Activated naive CD4-positive, alpha-beta T cell treated with Interleukin-2 at 50 U/mL for 16 hours (primary cell): ENCODE measurements at places on chromosomes 4 and X.
A peak's percentile ranks its signal among the peaks of the same experiment; 100 is the strongest.

GRCh38 chr4:41832961-41833360 lies 84.4 kb upstream of the PHOX2B start:
- DNase-seq, result no peak

DNA sequence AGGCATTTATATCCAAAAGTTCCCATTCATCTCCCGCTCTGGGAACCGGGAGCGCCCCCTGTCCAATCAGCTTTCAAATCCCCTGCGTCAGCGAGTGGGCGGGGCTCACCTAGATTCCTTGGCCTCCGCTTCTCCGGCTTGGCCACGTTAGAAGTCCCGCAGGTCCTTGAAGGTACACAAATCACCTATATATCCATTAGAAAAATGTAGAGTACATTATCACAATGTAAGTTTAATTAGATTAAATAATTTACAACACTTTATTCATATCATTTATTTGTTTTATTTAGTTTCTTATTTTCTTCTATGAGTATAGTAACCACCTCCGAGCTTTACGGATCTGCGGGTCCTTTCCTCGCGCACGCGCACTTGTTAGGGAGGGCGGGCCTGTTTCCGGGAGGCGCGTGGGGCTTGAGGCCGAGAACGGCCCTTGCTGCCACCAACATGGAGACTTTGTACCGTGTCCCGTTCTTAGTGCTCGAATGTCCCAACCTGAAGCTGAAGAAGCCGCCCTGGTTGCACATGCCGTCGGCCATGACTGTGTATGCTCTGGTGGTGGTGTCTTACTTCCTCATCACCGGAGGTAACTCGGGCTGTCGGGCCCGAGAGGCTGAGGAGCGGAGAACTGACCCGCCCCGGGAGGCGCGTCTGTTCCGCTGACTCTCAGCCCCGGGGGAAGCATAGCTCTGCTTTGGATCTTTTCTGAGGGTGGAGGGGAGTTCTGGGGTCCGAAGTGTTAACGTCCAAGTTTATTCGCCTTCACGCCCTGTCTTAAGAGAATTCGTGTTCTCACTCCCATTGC lies at the start of gene OSTC:
Gene OSTC (plus strand): TSS at position 388 of the 802 bp plus-strand sequence. CDS start 57 bp downstream, at position 445.
- DNase-seq, result peak; percentile 94

GRCh38 chr4:8080754-8081065 lies 77.9 kb downstream of the ABLIM2 start:
- DNase-seq, result no peak

DNA sequence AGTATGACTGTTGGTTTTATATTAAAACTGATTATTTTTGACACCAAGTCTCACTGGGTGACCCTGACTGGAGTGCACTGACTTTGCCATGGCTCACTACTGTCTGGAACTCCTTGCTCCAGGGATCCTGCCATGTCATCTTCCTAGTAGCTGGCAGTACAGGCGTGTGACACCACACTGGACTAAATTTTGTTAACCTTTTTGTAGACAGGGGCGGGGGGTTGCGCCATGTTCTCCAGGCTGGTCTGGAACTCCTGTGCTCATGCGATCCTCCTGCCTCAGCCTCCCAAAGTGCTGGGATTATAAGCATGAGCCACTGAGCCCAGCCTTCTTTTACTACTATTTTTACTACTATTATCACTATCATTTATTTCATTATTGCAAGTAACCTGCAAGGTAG lies 8.9 kb downstream of the XAGE1A start:
- no peak for DNase-seq

DNA sequence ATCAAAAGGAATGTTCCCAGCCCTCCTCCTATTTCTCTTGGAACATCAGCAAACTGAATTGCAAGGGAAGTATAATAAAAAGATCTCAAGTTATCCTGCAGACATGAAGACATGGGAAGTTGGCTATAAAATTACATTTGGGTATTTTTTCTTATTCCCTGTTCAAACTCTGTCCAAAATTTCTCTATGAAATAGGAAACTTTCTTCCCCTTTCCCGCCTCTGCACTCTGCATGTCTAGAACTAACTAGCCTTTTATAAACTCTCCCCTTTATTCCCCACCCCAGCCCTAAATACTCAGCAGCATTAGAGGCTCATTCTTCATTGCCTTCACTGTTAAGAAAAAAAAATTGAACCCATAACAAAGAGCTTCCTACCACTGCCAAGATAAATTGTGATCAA lies 126.7 kb upstream of the EDNRA start:
- DNase-seq, result no peak

DNA sequence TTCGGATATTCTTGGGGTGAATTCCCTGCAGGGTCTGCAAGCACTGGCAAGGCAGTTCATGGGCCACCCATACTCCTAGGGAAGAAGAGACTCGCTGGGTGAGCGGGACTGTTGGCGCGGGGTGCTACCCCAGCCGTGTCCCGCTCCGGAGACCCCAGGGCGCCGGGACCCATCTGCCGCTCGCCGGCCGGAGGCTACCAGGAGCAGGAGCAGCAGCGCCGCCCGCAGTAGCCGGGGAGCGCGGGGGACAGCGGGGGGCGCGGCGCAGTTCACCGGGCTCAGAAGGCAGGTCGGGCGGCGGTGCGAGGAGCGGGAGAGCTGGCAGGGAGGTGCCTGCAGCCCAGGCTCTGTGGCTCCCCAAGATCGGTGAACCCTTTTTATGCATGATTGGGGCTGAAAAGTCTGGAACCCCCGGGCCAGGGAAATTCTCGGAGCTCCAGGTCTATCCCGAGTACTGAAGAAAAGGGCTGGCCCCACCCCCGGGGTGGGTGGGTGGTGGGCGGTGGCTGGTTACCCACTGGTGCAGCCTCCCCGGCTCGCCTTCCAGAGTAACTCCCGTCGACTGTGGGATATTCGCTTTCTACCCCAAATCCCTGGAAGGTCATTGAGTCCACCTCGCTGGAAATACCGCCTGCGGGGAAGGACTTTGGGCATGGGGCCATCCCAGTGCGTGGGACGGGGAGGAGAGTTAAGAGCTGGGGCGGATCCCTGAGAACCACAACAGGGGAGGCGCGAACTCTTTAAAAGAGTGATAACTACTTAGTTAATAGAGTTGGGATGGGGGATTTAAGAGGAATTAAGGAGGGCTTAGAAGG lies 37.6 kb downstream of the PF4 start:
- DNase-seq, result no peak

GRCh38 chrX:56125946-56126345 lies 106.2 kb upstream of the KLF8 start:
- DNase-seq, result no peak

DNA sequence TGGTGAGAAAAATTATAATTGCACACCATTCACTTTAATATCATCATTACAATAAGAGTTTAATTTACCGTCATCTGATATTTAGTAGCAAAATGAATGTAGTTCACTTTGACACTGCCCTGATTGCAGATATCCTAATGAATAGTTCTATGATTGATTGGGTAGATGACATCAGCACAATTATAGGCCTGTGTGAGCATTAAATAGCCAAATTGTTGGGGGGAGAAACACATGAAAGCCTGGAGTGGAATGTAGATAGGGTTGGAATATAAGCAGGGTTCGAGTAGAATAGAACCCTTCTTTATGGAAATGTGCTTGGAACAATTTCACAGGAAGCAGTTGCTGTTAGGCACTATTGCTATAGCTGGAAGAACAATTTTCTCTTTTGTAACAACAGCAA lies 1526.2 kb downstream of the RPA4 start:
- DNase-seq, result no peak

DNA sequence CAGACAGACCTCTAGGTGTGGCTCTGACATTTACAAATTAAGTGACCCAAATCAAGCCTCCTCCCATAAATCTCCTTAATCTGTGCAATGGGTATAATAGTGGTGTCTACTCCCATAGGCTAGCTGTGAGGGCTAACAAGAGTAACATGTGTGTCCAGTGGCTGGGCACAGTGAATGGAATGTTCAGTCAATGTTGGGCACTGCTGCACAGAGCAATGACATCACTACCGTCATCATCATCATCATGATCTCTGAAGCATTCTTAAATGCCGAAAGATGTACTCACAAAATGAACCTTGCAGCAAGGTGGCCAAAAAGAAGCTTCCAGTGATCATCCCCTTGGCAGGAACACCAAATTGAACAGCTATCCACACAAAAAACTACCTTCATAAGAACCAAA lies 43.5 kb downstream of the CHRNA9 start:
- no peak for DNase-seq

DNA sequence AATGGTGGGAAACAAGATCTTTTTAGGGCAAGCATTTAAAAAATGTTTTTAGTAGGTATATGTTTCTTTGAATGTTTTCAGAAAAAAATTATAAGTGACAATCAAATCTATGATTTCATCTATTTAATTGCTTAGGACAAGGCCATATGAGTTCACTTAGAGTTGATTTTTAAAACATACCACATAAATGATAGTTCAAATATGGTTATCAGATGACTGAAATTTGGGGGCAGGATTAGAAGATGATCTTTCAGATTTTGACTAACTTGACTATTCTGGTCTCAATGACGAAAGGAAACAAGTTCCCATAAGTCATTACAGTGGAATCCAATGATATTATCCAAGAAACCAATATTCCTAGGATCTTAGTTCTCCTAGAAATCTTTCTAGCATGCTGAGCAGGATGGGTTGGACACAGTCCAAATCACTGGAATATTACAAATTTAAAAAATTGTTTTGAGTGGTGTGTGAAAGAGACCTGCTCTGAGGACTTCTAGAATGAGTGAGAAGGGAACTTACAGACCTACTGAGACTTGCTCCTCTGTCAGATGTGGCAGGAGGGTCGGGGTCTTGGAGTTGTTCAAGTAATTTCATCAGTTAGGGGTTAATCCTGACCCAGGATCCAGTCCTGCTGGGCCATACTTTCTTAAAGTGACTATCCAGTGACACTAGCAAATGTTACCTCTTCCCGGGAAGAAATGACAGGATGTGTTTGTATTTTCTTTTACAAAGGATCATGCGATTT lies 20.0 kb downstream of the RHOH start:
- no peak for DNase-seq

GRCh38 chr4:44194365-44194764 lies 254.2 kb downstream of the KCTD8 start:
- DNase-seq, result no peak

- no peak for DNase-seq
These were observed 124.6 kb upstream of the ANXA3 start for GRCh38 chr4:78426972-78427371.

- no peak for DNase-seq
These were observed 6.4 kb downstream of the SYP start for GRCh38 chrX:49193542-49193964.

- DNase-seq, result no peak
These were observed 3.3 kb upstream of the RPS6KA3 start for GRCh38 chrX:20269848-20270561.
